ENCODE measurements at places on chromosomes 11 and 22. TPM values are rescaled to one million over a fixed set of nuclear protein-coding genes. Genes with fewer than 3 reads are reported as not detected.

SPINDOC gene
- polyA plus RNA-seq: 12.0 TPM

COMT gene
- 84.7 TPM for polyA plus RNA-seq

MMP8 gene
- polyA plus RNA-seq: 0.51 TPM

DUSP18 gene
- polyA plus RNA-seq: 1.6 TPM

EXPH5 gene
- 0.27 TPM for polyA plus RNA-seq

BAIAP2L2 gene
- polyA plus RNA-seq: 0.17 TPM

OR8A1 gene
- not detected for polyA plus RNA-seq

SCO2 gene
- polyA plus RNA-seq: not detected

UBQLN3 gene
- polyA plus RNA-seq: not detected

APOA4 gene
- not detected for polyA plus RNA-seq

TRMT2A gene
- 15.8 TPM for polyA plus RNA-seq

All from heart left ventricle (tissue), 16 donors.